ENCODE measurements at places on chromosomes 2 and 18. TPM values are rescaled to one million over a fixed set of nuclear protein-coding genes. Genes with fewer than 3 reads are reported as not detected.
A peak's percentile ranks its signal among the peaks of the same experiment; 100 is the strongest.

- DNase-seq, result peak; percentile 64
Measured at GRCh38 chr18:58315739-58316215, 271.8 kb downstream of the NEDD4L start.

DNA sequence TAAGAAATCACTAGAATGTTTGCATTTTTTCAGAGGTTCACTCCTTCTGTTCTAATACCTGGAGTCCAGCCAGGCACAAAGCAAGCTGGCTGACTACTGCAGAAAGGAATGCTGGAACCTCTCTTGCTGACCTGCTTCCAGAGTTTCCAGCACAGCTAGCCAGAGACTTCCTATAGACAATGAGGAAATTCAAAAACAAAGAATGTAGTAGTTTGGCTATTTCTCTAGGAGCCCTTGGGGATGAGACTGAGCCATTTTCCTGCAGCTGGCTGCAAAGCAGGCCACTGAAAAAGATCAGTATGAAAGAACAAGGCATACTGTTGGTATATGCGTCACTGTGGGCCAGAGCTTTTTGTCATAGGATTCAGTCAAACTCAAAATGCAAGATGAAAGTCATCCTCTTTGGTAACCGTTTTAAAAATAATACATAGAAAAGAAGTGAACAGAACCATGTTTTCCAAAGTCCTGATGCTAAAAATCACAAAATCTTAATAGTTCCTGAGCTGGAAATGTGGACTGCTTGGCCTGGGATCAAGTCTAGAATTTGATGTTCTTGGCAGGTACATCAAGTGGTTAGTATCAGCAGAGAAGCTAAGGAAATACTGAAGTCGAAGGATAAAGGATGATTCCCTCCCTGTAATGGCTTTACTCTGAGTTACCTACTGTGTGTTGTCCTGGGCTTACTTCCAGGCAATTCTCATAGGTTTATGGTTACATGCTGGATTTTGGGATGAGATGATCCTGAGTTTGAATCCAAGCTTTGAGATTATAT, 9.0 kb upstream of the DSEL start:
- DNase-seq, result peak; percentile 96

The IL36A gene
- total RNA-seq, result not detected

The TMEFF2 gene
- 5.0 TPM for total RNA-seq

The SERPINE2 gene
- 40.1 TPM for total RNA-seq

The BBS5 gene
- total RNA-seq, result 2.3 TPM

The PLGLB1 gene
- 0.87 TPM for total RNA-seq
